ENCODE measurements at places on chromosomes 1 and 21. TPM values are rescaled to one million over a fixed set of nuclear protein-coding genes. Genes with fewer than 3 reads are reported as not detected.
A peak's percentile ranks its signal among the peaks of the same experiment; 100 is the strongest.

The LCK gene
- not detected for total RNA-seq

DNA sequence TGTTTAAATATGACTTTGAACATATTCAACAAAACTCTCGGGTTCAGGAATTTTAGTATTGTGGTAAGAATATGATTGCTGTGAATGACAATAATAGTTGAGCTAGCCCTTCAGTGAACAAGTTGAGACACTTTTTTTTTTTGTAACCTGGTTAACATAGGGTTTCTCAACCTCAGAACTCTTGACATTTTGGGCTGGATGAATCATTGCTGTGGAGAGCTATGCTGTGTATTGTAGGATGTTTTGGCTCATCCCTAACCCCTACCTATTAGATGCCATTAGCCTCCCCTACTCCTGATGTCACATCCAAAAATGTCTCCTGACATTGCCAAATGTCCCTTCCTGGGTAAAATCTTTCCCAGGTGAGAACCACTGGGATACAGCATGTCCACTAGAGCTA is 113.7 kb downstream of the RUNX1 start:
- no peak overlapping the region for H3K27ac ChIP-seq
- no peaks in the 10 kb centered on the region for H3K27me3 ChIP-seq
- H3K4me3 ChIP-seq, result no peak overlapping the region
- peaks cover 49% of the 10 kb centered on the region for H3K4me1 ChIP-seq
- H3K36me3 ChIP-seq, result no peaks in the 10 kb centered on the region
- no peak for DNase-seq

DNA sequence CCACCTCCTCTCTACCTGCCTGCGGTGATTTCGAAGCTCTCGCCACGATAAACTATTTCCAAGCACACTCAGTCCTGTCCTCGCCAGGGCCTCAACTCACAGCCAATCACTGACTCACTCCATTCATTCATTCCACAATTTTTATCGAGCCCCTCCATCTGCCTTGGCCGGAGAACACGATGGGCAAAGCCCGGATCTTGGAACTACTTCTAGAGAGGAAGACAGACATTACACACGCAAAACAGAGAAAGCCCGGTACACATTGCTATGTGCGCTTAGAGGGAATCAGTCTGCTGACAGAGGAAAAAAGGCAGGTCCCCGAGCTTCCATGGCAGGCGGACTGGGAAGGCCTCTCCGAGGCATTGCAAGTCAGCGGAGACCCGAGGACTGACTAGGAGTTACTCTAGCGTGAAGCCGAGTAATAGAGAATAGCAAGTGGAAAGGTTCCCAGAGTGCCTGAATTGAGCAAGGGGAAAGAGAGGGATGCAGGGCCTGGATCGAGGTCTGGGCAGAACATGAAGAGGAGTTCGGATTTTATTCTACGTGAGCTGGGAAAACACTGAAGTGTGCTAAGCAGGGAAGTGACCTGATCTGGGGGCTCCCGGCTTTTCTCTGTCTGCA is 54.2 kb upstream of the DNAJC6 start:
- H3K4me1 ChIP-seq, result peaks cover 32% of the 10 kb centered on the region
- no peaks in the 10 kb centered on the region for H3K36me3 ChIP-seq
- peak overlapping the region; percentile 90 for H3K4me3 ChIP-seq

DNA sequence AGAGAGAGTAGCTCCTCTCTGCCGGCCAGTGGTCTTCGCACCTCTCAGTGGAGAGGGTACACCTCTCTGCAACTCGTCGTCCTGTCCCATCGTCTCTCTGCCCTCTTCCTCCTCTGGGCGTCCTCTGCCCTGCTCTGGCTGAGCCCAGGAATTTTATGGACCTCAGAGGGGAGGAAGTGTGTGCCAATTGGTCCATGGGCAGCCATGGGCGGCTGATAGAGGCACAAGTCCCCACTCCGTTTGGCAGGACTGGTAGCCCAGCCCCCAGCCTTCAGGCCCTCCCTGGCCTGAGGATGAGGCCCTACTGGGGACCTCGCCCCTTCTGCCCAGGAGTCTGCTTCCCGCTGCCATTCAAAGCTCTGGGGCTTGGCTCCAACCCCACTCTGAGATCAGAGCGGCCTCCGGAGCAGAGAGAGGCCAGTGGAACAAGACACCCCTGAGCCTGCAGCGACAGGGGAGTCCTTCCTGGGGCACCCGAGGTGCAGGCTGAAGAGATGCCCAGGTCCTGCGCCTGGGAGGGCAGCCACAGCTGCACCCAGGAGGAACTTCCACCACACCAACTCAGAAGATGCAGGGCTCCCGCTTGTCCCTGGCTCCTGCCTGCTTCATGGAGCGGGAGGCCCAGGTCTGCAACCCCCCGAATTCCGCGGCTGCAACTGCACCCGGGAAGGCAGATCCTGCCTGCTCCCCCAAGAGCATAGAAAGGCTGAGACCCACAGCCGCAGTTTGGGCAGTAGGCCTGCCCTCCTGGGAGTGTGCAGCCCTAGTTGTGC is 659.9 kb downstream of the KCNT2 start:
- H3K36me3 ChIP-seq, result no peaks in the 10 kb centered on the region
- H3K4me3 ChIP-seq, result no peak overlapping the region
- peaks cover 11% of the 10 kb centered on the region for H3K4me1 ChIP-seq
- H3K27ac ChIP-seq, result no peak overlapping the region
- DNase-seq, result no peak
- no peaks in the 10 kb centered on the region for H3K27me3 ChIP-seq

- H3K27ac ChIP-seq, result no peak overlapping the region
- peaks cover 76% of the 10 kb centered on the region for H3K27me3 ChIP-seq
- H3K36me3 ChIP-seq, result no peaks in the 10 kb centered on the region
- H3K4me1 ChIP-seq, result peaks cover 20% of the 10 kb centered on the region
Measured at GRCh38 chr1:165376041-165376810, 19.7 kb upstream of the LMX1A start.

GRCh38 chr1:193929374-193930033 is 743.1 kb upstream of the B3GALT2 start:
- H3K4me3 ChIP-seq, result no peak overlapping the region
- H3K4me1 ChIP-seq, result no peaks in the 10 kb centered on the region
- H3K27me3 ChIP-seq, result no peaks in the 10 kb centered on the region

GRCh38 chr21:39564200-39564599 is 48.5 kb upstream of the B3GALT5 start:
- H3K27me3 ChIP-seq, result peaks cover 8% of the 10 kb centered on the region
- no peaks in the 10 kb centered on the region for H3K4me1 ChIP-seq
- no peak overlapping the region for H3K4me3 ChIP-seq
- H3K27ac ChIP-seq, result no peak overlapping the region

The WNT9A gene
- total RNA-seq, result 2.7 TPM

GRCh38 chr1:21687081-21687529 is 17.9 kb upstream of the RAP1GAP start:
- H3K27me3 ChIP-seq, result no peaks in the 10 kb centered on the region
- H3K4me3 ChIP-seq, result no peak overlapping the region
- peaks cover 4% of the 10 kb centered on the region for H3K4me1 ChIP-seq
- peaks cover 44% of the 10 kb centered on the region for H3K36me3 ChIP-seq
- H3K27ac ChIP-seq, result no peak overlapping the region

DNA sequence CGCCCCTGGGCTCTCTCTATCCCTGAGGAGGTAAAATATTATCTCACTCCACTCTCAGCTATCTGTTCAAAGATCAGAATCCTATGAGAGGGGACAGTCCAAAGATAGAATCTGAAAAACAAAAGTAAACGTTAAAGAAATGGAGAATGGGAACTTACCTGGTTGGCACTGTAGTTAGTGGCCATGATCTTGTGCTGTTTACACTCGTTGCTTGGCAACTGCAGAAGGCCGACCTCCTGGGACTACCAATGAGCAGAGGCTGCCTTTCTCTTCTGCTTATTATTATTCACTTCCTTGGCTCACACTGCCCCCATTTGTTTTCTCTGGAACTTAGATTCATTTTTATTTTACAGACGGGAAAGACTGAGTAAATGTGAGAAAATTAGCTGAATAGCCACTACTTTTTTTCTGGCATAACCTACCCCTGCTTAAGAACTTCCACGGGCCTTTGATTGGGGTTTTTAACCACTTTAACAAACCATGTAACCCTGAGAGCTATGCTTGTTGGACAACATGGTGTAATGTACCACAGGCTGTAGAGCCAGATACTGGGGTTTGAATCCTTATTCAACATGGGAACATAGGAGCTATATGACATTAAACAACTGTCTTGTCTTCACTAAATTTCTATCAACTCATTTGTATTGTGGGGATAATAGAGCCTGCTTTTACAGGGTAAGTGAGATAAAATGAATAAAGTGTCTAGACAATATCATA is at the start of gene CFAP126:
CFAP126 (minus strand) TSS at position 193 of the 717 bp plus-strand sequence; CDS start at position 185, 8 bp downstream.
- peaks cover 16% of the 10 kb centered on the region for H3K36me3 ChIP-seq
- H3K4me1 ChIP-seq, result peaks cover 7% of the 10 kb centered on the region
- peak within 1 kb of the TSS; percentile 73 for H3K27ac ChIP-seq
- H3K27me3 ChIP-seq, result no peaks in the 10 kb centered on the region
- H3K4me3 ChIP-seq, result no peak within 1 kb of the TSS
